ENCODE measurements at places on chromosomes 6 and 20.

GRCh38 chr6:1383729-1384548, 5.4 kb upstream of the FOXF2 start:
- peak; percentile 72 for DNase-seq

DNA sequence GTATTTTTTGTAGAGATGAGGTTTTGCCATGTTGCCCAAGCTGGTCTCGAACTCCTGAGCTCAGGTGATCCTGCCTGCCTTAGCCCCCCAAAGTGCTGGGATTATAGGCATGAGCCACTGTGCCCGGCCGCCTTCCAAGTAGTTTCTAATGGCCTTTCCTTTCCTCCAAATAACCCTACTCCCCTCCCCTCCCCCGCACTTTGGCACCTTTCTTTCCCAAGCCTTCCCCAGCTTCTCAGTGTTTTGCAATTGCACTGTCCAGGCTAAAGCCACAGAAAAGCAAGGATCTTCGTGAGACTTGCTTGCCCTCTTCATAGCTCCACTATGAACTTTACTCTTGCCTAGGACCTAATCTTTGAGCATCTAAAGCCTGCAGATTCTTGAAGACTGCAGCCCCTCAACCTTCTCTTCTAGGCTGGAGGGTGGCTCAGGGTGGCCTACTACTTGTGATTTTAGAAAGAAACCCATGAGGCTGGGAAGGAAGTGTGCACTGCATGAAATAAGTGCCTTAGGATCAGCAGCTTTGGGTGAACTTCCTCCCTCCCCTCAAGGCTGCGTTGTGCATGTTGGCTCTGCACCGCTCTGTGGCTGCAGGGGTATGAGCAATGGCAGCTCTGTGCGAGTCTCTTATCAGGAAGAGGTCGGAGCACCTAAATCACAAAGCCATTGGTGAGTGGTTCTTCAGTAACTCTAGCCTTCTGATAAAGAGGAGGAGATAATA, 152.4 kb upstream of the SNX9 start:
- peak; percentile 30 for DNase-seq

- peak; percentile 69 for DNase-seq
Observed at GRCh38 chr6:34680802-34681515, 15.6 kb downstream of the ILRUN start.

DNA sequence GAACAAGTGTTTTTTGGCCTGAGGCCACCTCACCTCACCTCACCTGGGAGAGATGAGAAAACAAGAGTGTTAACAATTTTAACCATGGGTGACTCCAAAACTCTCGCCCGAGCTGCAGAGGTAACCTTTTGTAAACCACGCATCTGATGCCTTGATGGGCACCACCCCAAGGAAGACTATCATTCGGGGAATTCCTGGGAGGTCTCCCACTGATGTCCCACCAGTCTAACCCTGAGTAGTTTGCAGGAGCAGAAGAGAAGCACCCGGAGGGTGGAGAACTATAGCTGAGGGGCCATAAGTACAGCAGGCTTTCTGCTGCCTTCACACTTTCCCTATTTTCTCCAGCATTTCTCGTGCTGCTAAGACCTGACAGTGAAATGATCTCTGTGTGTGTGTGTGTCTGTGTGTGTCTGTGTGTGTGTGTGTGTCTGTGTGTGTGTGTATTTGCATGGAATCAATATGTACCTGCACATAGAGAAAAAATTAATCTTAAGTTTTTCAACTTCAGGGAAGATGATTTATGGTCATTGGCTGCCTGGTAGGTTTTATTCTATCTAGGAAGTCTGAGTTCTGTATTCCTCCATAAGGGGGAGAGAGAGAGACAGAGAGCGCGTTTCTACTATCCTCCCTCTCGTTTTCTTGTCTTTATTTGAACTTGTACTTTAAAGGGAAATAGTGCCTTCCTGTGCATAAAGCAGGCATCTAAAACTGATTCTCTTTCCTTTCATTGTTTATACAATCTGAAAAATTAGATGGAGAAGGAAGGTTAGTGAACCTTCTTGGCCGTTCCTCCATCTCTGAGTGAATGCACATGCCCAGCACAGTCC, 75.8 kb downstream of the CAP2 start:
- no peak for DNase-seq

DNA sequence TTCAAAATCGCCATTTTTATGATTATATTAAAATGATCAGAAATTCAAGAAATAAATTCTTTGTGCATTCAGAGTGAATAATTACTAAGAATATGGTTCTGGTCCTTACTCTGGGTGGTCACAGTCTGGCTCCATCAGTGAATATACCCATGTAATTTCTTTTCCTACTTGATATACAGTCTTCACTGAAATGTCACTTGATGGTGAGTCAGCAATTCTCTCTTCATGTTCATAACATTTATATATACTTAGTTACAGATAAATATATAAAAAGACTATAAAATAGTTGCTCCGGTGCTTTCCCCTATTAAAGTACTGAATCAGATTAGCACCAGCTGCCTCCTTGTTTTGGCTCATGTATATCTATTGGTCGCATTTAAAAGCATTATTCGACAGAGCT, 56.4 kb upstream of the MTRF1L start:
- DNase-seq = peak; percentile 46

DNA sequence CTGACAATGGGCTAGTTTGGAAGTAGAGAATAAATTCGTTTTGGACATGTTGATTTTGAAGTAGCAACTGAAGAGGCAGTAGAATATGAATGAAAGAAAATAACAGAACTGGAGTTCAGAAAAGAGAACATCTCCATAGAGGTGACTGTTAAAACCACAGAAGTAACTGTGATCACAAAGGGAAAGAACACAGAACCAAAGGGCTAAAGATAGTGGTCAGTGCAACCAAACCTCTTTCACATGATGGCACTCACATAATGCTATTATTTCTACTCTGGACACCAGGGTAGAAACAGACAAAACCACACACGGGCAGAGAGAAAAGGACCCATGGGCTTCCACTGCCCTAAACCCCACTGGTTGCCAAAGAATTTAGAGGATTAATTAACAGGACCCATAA, 58.5 kb downstream of the CDK19 start:
- no peak for DNase-seq

- DNase-seq = no peak
Observed at GRCh38 chr6:141202626-141203025, 930.1 kb upstream of the GJE1 start.

GRCh38 chr20:2617099-2617714, 35.2 kb upstream of the NOP56 start:
- DNase-seq = no peak

GRCh38 chr6:112007254-112007653, 46.6 kb upstream of the CCN6 start:
- peak; percentile 55 for DNase-seq

DNA sequence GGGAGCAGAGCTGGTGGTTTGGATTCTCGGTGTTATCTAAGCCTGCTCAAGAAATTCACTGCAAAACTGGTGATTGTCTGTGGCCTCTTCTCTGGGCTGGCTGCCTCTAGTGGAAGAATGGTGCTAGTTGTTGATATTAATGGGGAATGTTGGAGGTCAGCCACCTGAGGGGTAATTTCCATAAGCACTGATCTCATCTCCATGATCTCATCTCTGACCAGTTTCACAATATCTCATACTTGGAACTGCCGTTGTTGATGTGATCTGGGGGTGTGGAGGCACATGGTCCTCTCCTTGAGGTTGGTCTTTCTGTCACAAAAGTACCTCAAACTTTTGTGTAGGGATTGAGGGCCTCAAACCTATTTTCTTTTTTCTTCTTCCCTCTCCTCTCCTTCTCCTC, 102.6 kb downstream of the CD109 start:
- DNase-seq = peak; percentile 96

DNA sequence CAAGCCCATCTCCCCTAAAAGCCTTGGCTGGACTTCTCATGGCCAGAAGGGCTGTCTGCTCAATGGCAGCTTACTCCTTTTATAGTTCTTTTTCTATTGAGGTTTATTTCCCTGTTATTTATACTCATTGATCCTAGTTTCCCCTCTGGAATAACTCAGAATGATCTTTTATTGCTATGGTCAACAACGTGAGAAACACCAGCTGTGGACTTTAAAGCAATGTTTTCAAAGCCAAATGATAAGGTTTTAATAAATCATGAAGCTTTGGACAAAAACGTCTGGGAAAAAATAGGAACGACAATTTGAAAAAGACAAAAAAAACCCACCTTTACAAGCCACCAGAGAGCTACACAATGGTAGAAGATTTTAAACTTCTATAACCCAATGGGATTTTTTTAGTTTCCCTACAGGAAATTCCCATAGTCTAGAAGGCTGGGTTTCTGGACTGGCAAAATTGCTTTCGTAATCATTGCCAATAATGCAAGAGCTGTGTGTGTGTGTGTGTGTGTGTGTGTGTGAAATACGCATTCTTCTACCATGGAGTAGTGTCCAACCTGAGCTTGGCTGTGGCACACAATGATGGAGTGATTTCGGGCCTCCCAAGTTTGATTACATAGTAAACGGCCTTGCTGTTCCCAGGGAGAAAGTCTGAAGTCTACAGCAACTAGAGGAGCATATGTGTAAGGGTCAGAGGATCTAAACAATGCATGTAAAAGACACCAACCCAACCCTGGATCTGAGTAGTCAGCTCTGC, 396.0 kb downstream of the SYNE1 start:
- DNase-seq = no peak

DNA sequence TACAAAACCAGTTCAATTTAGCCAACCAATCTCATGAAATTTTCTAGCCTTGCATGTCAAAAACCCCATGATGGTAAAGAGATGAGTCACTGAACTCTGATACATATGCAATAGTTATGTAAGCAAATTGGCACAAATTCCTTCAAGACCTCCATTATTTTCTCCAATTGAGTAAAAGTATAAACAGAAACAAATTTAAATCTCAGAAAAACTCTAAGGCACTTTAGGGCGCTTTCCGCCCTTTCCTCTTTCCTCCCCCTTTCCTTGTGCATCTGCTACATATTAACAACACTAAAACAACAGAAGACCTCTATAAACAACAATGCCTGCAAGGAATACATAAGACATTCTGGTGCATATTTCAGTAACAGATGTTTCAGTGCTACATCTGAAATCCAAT, 48.5 kb downstream of the KIF13A start:
- DNase-seq = peak; percentile 31

DNA sequence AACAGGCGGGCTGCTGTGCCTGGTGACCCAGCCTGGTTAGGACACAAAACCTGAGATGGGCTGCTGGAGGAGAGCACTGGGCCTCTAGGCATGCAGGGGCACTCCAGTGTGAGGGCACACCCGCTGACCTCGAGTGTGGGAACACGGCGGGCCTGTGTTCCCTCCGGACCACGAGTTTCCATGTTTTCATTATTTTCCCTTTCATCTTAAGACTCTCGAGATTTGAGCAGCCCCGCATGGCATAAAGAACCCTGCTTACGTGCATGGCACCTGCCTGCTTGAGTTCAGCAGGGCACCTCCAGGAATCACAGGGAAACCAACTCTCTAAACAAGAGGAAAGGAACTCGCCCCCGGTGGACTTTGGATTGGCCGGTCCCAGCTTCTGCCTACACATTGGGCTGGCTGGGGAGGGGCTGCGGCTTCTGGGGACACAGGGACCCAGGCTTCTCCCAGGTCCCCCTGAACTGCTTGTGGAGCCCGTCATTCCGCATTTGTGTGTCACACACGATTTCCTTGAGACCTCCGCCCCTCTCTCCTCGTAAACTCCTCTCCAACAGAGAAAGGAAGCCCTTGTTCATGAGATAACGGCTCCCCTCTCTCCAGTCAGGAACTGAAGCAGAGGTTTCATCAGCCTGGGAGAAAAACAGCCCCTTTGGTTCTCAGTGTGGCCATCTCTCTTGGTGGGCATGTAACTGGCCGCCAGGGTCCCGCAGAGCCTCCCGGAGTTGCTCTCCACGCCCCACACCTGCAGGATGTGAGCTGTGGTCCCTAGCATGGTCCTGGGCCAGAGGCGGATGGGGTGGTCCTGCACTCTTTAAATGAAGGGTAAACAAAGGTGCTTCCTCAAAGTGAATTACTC, 181.8 kb downstream of the TTLL2 start:
- no peak for DNase-seq

DNA sequence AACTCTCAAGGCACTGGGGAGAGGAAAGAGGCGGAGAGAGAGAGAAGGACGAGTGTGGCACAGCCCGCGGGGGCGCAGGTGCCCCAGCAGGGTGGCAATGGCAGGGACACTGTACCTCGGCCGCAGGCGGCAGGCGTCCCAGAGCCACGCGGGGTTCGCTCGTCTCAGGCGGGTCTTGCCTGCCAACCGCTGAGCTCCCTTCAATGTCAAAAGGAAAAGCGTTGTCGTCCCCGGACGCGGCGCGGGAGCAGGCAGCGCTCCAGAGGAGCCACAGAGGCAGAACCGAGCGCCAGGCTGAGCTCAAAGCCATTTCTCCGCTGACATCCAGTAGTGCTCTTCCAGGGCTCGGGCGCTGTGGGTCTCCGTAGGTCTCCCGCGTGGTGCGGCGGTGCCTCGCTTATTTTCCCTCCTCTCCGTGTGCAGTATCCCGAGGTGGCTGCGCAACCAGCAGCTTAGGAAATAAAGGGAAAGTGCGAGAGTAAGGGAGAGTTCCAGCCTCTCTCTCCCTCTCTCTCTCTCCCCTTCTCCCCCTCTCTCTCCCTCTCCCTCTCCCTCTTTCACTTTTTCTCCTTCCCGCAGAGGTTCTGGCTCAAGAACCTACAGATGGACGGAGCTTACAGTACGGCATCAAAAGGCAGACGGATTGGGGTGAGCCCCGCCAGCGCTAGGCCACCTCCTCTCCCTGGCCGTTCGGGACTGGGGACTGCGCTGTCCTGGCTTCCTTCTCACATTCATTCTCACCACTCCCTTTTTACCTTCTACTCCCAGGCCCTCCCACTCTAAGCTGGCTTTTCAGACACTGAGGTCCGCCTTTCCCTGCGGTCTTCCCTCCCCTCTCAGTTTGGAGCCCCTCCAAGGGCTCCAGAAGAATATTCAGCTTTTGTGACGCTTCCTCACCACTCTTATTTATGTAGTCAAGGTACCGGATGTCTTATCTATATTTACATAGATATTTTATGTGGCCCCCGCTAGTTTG, at the start of gene LAMA4:
LAMA4 (minus strand) TSS at position 727 of the 976 bp plus-strand sequence; CDS start at position 310, 417 bp downstream.
- DNase-seq = peak; percentile 87

- DNase-seq = no peak
Observed at GRCh38 chr6:43749461-43749860, 20.6 kb upstream of the VEGFA start.

DNA sequence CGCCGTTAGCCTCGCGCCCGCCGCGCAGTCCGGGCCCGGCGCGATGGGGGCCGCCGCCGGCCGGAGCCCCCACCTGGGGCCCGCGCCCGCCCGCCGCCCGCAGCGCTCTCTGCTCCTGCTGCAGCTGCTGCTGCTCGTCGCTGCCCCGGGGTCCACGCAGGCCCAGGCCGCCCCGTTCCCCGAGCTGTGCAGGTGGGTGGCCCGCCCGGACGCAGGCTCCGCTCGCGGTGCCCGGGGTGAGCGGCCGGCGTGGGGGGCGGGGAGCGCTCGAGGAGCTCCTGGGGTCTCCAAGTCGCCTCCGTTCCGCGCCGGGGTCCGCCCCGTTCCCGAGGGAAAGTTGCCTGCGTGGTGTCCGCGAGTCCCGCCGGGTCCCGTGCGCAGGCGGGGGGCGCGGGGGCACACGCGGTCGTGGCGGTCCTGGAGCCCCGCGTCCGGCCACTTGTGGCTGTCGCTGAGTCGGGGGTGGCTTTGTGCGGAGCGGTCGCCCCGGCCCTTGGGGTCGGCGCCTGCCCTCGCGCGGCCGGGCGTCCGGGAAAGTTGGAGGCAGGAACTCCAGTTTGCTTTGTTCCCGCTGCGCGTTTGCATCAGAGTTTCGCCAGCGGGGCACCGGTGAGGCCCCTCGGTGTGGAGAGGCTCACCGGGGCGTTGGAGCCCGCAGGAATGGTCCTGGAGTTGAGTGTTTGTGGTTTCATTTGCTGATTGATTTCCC, 476 bp downstream of the IGF2R start:
- DNase-seq = no peak

Measured in fibroblast of lung (primary cell).